Activated T-cell treated with anti-CD3 and anti-CD28 coated beads for 1 hour (primary cell): ENCODE measurements at places on chromosomes 16 and 17.

DNA sequence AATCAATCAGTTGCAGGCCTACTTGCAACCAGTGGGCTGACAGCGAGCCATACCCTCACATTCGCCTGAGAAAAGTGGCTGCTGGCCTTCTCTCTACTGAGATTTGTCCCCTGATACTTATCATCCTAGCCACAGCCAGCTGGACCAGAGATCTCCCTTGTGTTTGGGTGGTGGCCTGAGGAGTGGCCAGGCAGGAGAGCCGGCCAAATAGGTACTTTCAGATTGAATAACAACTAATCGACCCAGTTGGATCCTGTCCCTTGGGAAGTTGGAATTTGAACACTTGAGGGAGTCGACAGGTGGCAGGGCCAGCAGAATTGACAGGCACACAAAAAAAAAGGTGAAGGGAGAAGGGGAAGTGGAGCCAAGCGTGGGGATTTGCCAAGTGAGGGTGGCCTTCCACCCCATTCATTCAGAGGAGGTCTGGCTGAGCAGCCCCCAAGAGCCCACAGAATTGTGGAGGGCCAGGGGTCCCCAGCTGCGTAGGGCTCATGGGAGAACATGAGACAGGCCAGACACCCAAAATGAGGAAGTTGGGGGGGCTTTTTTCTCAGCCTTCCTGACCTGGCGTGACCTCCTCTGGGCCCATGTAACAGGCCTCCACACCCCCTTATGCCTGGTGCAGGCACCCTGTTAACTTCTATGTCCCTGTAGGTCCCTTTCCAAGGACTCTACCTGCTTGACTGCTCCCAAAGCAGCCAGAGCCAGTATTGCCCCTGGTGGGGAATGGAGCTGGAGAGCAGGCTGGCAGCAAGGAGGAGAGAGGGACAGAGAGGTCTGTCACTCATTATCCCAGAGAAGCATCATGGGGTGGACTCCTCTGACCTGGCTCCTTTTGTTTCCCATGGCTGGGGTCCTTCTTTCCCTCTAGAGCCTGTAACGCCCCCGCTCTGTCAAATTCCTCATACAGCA is 2.9 kb upstream of the RANGRF start:
- no peak for DNase-seq

DNA sequence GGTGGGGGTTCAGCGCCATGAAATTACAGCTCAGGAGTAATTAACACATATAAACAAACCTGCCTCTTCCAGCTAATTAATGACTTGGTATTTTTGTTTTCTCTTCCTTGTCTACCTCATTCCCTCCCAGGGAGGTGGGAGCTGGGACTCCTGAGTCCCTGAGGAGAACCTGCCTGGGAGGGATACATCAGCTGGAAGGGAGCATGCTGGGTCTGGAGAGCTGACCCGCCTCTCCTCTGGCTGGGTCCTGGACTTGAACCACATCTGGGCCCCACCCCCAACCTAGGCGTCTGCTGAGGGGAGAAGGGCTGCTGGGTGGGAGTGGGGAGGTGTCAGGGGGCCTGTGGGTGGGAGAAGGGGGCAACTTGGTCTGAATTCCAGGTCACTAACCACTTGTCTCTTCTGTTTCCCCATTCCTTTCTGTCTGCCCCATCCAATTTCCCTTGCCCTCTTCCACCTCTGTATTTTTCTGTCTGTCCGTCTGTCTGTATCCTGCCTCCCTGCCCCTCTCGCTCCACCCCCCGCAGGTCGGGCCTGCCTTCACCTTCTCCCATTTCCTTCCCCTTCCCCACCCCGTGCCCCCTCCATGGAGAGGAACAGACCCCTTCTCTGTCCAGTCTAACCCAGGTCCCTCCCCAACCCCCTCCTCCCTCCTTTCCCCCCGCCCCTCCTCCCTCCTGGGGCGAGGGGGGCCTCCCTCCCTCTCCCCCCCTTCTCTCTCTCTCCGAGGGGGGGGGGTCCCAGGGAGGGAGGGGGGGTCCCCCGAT is at the start of gene NLGN2:
TSS of gene NLGN2 (plus strand) at position 361 of the 767 bp plus-strand sequence. CDS start 411 bp downstream, outside the sequence.
- no peak for DNase-seq

DNA sequence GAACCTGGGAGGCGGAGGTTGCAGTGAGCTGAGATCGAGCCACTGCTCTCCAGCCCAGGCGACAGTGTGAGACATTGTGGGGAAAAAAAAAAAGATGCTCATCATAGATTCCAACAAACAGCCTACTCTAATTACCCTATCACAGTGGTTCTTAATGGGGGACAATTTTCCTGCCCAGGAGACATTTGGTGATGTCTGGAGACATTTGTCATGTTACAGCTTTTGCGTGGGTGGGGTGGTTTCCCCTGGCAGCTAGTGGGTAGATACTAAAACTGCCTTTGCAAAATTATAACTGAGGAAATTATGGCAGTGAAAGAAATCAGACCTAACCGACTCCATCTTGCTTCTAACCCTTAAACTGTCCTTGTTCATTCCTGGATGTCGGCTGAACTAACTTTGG is 92.5 kb upstream of the RBL2 start:
- DNase-seq, result no peak

GRCh38 chr17:39671651-39672521 is 3.6 kb downstream of the PNMT start:
- no peak for DNase-seq

DNA sequence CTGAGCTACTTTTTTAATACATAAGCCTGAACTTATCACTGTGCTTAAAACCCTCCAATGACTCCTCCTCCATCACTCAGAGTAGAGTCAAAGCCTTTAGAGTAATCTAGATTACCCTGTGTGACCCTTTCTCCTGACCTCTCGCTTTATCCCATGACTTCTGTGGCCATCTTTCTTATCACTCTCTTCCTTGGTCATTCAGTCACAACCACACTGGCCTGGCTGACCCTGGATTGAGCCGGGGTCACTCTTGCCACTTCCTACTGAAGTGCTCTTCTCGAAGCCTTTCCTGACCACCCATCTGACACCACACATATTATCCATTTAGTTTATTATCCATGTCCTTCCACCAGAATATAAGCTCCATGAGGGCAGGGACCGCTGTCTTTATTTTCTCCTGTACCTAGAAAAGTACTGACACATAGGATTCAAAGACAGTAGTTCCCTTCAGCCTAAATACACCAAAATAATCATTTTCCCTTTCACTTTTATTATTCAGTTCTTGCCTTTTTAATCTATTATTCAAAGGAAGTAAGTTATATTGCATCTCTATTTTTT is 28.0 kb upstream of the ABCA9 start:
- no peak for DNase-seq

GRCh38 chr17:30232015-30232823 is 3.3 kb downstream of the SLC6A4 start:
- no peak for DNase-seq

DNA sequence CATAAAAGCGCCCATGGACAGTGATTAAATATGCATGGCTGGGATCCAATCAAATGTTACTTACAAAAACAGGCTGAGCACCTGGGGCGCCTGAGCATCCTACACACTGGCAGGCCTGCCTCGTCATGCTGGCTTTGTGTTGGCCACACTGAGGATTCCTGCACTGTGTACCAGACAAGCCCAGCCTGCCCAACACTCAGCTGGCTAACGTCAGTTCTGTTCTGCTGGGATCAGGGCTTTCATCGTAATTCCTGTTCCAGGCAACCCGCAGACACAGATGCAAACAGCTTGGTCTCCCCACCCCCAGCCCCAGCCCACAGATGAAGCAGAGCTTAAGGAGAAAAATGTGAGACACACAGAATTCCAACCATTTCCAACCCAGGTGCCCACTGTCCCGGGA is 30.7 kb downstream of the PIMREG start:
- DNase-seq, result no peak
